Hematopoietic multipotent progenitor cell (in vitro differentiated cells): ENCODE measurements at places on chromosomes 2 and 18. TPM values are rescaled to one million over a fixed set of nuclear protein-coding genes. Genes with fewer than 3 reads are reported as not detected.

DNA sequence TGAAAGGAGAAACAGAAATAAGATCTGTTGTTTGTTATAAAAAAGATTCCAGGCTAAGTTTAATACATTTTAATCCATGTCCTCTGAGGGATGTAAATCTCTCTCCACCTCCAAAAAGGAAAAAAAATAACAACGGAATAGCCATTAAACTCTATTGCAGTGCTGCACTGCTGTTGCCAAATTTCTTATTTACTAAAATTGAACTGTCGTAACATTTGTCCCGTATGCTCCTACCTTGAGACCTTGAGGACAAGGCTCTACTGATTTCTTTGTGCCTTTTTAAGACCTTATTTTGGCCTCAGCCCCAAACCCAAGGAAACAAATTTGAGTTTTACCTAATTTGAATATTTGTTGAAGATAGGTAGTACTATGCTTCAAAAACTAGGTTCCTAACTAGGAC, 56.4 kb downstream of the FRZB start:
- DNase-seq: no peak

DNA sequence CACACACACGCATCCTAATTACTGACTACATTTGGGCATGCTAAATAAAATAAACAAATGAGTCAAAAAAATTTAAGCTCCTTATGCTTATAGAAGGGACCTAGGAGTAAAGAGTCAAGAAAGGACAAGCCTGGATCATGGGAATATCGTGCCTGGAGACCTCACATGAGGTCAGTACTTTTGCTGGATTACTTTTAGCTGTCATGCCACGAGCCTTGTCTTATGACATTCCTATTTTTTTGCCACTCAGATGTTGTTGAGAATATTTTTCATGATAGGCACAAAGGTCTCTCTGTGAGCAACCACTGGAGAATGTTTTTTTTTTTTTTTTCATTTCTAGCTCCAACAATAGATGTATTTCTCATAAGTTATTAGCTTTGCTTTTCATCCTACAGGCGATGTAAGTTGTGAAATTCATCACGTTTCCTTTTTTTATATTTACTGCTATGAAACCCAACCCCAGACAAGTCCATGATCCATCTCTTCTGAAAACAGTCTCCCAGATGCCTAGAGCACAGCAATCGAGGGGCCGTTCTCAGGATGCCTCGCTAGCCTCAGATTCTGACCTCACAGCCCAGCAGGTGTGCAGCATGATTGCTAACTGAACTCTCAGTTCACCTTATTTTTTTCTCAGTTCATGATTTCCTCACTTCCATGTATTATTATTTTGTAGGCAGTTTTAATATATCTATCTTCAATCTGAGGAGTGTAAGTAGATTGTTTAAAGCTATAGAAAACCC, 464.5 kb downstream of the IRS1 start:
- DNase-seq: no peak

DNA sequence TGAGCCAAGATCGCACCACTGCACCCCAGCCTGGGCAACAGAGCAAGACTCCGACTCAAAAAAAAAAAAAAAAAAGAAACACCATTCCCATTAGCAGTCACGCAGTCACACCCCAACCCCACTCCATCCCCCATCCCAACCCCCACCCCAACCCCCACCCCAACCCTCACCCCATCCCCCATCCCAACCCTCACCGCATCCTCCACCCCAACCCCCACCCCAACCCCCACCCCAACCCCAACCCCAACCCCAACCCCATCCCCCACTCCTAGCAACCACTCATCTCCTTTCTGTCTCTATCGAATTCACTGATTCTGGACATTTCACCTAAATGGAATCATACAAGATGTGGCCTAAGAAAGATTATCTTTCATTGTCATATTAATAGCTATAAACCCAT, 25.9 kb upstream of the ATP9B start:
- DNase-seq: no peak

- DNase-seq: no peak
Observed at GRCh38 chr18:53790786-53791185, 433.7 kb downstream of the MBD2 start.

- no peak for DNase-seq
Observed at GRCh38 chr2:43085505-43085904, 140.9 kb downstream of the ZFP36L2 start.

GRCh38 chr18:45014047-45014501, 333.4 kb downstream of the SETBP1 start:
- DNase-seq: peak; percentile 13

- no peak for DNase-seq
Observed at GRCh38 chr18:7830468-7830867, 263.4 kb downstream of the PTPRM start.

- no peak for DNase-seq
Observed at GRCh38 chr2:161836664-161837063, 212.4 kb downstream of the SLC4A10 start.

GRCh38 chr2:224904381-224904780, 137.9 kb downstream of the DOCK10 start:
- DNase-seq: no peak

DNA sequence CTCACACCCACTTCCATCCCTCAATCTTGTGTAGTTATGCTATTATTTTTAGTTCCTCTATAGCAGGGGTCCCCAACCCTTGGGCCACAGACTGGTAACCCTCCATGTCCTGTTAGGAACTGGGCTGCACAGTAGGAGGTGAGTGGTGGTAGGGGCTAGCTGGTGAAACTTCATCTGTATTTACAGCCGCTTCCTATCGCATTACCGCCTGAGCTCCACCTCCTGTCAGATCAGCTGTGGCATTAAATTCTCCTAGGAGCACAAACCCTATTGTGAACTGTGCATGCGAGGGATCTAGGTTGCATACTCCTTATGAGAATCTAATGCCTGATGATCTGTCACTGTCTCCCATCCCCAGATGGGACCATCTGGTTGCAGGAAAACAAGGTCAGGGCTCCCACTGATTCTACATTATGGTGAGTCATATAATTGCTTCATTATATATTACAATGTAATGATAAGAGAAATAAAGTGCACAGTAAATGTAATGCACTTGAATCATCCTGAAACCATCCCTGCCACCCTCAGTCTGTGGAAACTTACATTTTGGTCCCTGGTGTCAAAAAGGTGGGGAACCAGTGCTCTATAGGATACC, 1.6 kb upstream of the RAB11FIP5 start:
- no peak for DNase-seq

GRCh38 chr2:48566592-48567310, 36.8 kb downstream of the STON1 start:
- DNase-seq: no peak

GRCh38 chr18:65568866-65569265, 181.9 kb upstream of the CDH7 start:
- DNase-seq: no peak

DNA sequence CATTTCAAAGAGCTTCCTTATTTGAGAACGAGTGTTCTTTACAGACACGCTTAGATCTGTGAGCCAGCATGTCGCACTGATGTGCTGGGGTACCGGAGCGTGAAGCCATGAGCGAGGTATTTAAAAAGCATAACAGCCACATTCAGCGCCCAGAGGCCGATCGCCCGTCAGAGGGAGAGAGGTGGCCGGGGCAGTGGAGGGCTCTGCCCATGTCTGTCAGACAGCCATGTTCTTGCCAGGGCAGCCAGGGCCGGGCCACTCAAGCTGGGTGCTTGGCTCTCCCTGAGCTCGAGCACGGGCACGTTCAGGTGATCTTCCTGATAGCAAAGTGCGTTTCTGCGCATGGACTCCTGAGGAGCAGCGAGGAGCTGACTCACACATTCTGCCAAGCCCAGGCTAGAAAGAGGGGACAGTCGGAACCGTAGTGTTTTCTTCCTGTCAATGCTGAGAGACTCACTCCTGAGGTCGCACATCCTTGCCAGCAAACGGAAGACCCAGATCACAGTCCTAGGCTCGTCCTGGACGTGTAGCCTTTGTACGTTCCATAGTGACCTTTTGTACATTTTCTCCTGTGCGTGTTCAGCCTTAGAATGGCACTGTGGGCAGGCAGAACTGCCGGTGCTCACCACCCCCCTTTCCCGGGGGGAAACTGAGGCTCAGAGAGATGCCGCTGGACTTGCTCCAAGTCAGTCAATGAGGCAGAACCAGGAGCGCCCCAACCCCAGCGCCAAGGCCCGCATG, 100.7 kb downstream of the NFATC1 start:
- no peak for DNase-seq

GRCh38 chr2:234765279-234765678, 186.5 kb upstream of the SH3BP4 start:
- DNase-seq: no peak

DNA sequence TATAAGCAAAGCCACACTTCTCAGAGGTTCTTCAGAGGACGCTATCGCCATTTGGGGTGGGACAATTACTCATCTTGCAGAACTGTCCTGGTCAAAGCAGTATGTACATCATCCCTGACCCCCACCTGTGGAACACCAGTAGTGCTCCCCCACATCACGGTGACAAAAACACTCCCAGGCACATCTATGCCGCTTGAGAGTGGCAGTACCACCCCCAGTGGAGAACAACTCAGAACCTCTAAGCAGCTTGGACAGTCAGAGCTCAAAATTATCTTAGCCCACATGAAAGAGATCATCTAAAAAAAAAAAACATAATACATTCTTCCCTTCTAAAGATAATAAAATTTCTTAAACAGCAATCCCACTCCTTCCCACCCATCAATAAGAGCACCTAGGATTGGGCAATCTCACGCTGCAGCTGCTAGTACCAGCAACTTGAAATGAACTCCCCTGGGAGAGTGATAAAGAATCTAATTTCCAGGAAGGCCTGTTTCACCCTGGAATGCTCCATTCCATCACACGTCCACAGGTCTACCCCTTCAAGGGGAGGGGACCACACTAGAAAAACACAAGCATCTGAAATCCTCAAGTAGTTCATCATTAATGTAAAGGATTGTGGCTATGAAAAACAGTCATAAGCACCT, 31.7 kb downstream of the LRP2 start:
- no peak for DNase-seq

GRCh38 chr2:201859949-201860348, 53.6 kb downstream of the CDK15 start:
- DNase-seq: no peak

DNA sequence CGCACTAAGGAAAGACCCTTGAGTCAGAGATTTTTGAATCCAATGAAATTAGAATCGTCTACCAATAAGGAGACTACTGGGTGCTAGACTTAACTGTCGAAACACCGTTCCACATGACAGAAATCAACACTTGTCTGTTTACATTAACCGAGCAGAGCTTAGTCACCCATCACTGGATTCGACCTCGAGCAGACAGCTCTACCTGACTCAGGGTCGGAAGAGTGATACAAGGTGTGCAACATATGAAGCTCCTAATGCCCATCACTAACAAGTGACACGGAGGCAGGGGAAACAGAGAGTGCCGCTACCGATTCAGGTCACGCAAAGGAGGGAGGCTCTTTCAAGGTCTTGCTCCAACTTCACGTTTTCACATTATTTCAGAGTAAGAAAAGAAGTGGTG, 54.2 kb upstream of the FZD5 start:
- DNase-seq: no peak

DNA sequence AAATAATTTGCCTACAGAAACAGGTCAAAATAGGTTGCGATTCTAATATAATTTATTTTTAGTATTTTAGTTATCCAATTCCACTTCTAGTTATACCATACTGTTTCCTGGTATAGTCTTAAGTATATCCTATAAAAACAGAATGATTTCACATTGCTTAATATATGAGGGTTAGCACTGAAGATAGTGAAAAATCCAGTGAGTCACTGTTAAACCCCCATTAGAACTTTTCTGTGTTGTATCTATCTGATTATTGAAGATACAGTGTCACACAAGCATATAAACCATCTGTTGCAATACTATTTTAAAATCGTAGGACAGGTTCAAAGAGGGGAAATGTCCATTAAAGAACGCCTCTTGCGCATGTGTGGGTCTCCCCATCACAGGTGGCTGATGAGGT, 110.0 kb downstream of the FEZ2 start:
- no peak for DNase-seq

DNA sequence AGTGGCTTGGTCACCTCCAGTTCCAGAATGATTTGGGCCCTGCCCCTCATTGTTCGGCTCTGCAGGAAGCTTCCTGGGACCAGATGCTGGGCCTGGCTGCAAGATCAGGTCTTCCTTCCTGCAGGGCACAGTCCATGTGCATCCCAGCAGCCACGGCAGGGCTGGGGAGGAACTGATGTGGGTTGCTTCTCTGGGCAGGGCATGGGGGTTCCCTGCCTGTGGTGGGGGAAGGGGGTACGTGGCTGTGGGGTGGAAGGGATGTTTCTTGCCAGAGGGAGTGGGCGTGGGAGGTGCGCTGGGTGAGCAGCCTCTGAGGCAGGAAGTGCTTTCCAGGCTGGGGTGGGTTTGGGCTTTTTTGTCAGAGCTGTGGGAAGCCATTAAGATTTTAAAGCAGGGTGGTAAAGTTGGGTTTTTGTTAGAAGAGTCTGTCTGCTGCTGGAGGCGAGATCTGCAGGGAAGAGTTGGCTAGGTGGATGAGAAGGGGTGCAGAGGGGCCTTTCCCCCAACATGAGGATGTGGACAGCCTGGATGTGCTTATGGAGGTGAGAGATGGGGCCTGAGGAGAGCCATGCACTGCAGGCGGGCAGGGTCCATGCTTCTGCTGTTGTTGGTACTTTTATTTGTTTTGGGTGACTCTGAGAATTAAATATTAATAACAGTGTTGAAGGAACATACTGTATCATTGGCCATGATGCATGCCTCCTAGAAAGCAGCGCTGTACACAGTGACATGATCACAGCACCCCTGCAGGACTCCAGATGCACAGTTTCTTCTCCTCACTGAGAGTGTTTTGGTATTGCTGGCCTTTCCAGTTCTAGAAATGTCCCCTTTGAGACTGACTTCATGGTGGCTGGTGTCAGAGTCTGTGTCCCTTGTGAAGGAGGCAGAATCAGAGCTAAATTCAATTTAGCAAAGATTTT, 45.3 kb downstream of the DGKD start:
- DNase-seq: no peak

- no peak for DNase-seq
Observed at GRCh38 chr2:202344178-202344577, 31.9 kb upstream of the BMPR2 start.

GRCh38 chr2:239479471-239479870, 78.7 kb upstream of the HDAC4 start:
- no peak for DNase-seq

- DNase-seq: no peak
Observed at GRCh38 chr2:225867071-225867470, 467.6 kb downstream of the NYAP2 start.

Gene HOXD4
- not detected for total RNA-seq

Gene MAB21L4
- total RNA-seq: not detected

Gene SERPINB10
- 0.27 TPM for total RNA-seq

Gene TGFA
- 0.27 TPM for total RNA-seq

Gene PLB1
- 7.8 TPM for total RNA-seq

Gene LYG2
- total RNA-seq: not detected

Gene FSHR
- under 0.01 TPM for total RNA-seq

Gene SULT1C3
- not detected for total RNA-seq

Gene CTDP1
- 67.3 TPM for total RNA-seq

Gene UGT1A8
- under 0.01 TPM for total RNA-seq

Gene TMEM185B
- total RNA-seq: 48.5 TPM

Gene RAB12
- total RNA-seq: 4.8 TPM
